ENCODE measurements at places on chromosomes 3 and 15.

- H3K36me3 ChIP-seq = no peaks in the 10 kb centered on the region
- H3K27ac ChIP-seq = no peak overlapping the region
- H3K4me1 ChIP-seq = no peaks in the 10 kb centered on the region
- DNase-seq = no peak
- H3K4me3 ChIP-seq = no peak overlapping the region
- no peaks in the 10 kb centered on the region for H3K27me3 ChIP-seq
Measured at GRCh38 chr15:36777926-36778325, 198.5 kb downstream of the CDIN1 start.

GRCh38 chr15:56244038-56244810 lies 545 bp upstream of the RFX7 start:
- DNase-seq = peak; percentile 36
- peak overlapping the region; percentile 91 for H3K27ac ChIP-seq
- peaks cover 43% of the 10 kb centered on the region for H3K4me1 ChIP-seq
- no peaks in the 10 kb centered on the region for H3K27me3 ChIP-seq

DNA sequence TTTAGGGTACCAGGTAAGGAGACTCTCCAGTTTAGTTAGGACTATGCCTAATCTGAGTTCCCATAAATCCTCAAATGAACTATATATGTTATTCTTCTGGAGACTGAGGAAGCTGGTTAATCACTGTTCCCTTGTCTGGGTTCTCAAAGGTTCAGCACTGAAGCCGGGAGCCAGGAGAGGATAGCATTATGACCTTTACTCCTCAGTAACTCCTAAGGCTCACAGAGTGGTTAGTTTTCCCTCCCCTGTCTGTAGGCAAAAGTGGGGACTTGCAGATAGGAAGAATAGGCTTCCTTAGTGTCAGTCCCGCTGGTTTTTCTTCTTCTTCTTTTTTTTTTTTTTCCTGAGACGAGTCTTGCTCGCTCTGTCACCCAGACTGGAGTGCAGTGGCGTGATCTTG lies 50.4 kb downstream of the CRTC3 start:
- H3K36me3 ChIP-seq = peaks cover 62% of the 10 kb centered on the region
- peaks cover 48% of the 10 kb centered on the region for H3K4me1 ChIP-seq
- H3K27ac ChIP-seq = no peak overlapping the region
- no peak overlapping the region for H3K4me3 ChIP-seq
- no peak for DNase-seq

- DNase-seq = no peak
- no peaks in the 10 kb centered on the region for H3K27me3 ChIP-seq
- no peaks in the 10 kb centered on the region for H3K4me1 ChIP-seq
- H3K27ac ChIP-seq = no peak overlapping the region
Measured at GRCh38 chr3:115113367-115113766, 33.7 kb downstream of the ZBTB20 start.

DNA sequence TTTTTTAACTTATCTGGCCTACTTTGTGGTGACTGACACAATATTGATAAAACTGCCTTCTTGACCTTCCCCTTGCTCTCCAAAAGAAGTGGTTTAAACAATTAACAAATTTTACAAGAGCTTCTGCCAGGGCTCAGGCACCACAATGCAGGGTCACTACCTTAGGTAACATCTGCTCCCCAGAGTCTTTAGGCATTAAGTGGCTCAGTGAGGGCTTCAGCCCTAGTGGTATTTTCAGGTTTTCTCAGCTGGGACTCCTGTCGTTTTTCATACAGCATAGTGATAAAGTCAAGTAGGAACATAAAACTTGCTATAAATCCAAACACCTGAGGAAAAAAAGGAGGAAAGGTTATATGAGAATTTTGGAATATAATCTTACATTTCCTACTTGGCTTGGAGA lies 18.9 kb downstream of the CMTM6 start:
- H3K4me3 ChIP-seq = no peak overlapping the region
- H3K4me1 ChIP-seq = peaks cover 14% of the 10 kb centered on the region
- H3K27ac ChIP-seq = no peak overlapping the region
- peaks cover 80% of the 10 kb centered on the region for H3K36me3 ChIP-seq
- DNase-seq = no peak
- no peaks in the 10 kb centered on the region for H3K27me3 ChIP-seq

GRCh38 chr3:126938520-126939337 lies 44.2 kb upstream of the PLXNA1 start:
- H3K4me3 ChIP-seq = no peak overlapping the region
- no peaks in the 10 kb centered on the region for H3K27me3 ChIP-seq
- H3K4me1 ChIP-seq = peaks cover 15% of the 10 kb centered on the region
- H3K27ac ChIP-seq = no peak overlapping the region
- no peaks in the 10 kb centered on the region for H3K36me3 ChIP-seq

- H3K36me3 ChIP-seq = no peaks in the 10 kb centered on the region
- H3K4me1 ChIP-seq = no peaks in the 10 kb centered on the region
- H3K4me3 ChIP-seq = no peak overlapping the region
- H3K27ac ChIP-seq = no peak overlapping the region
Measured at GRCh38 chr3:46662771-46663551, 30.5 kb downstream of the ALS2CL start.

GRCh38 chr3:62134061-62134496 lies 239.3 kb downstream of the FEZF2 start:
- no peaks in the 10 kb centered on the region for H3K27me3 ChIP-seq
- no peak overlapping the region for H3K4me3 ChIP-seq
- H3K4me1 ChIP-seq = no peaks in the 10 kb centered on the region
- H3K27ac ChIP-seq = no peak overlapping the region
- no peak for DNase-seq

- DNase-seq = no peak
- H3K27ac ChIP-seq = no peak overlapping the region
- H3K4me1 ChIP-seq = no peaks in the 10 kb centered on the region
- no peaks in the 10 kb centered on the region for H3K36me3 ChIP-seq
Measured at GRCh38 chr15:97729270-97729669, 231.2 kb upstream of the ARRDC4 start.

- H3K27me3 ChIP-seq = no peaks in the 10 kb centered on the region
- peaks cover 98% of the 10 kb centered on the region for H3K4me1 ChIP-seq
- DNase-seq = peak; percentile 60
- H3K36me3 ChIP-seq = peaks cover 59% of the 10 kb centered on the region
- peak overlapping the region; percentile 89 for H3K27ac ChIP-seq
Measured at GRCh38 chr15:31357148-31357547, 30.5 kb downstream of the KLF13 start.

DNA sequence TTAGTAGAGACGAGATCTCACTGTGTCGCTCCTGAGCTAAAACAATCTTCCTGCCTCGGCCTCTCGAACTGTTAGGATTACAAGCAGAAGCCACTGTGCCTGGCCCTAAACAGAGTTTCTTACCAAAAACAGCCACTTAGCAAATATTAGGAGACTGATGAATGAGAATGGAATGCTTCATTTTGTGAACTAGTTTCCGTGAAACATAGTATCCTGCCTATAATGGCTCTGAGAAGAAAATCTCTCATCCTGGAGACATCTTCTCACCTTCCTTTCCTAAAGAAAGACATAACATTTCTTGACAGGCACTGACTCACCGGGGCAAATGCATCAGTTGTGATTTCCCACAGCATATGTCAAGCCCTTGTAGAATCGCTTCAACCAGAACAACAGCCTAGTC lies 44.9 kb downstream of the GJD2 start:
- H3K4me3 ChIP-seq = no peak overlapping the region
- no peaks in the 10 kb centered on the region for H3K36me3 ChIP-seq
- H3K27me3 ChIP-seq = peaks cover 48% of the 10 kb centered on the region
- no peak overlapping the region for H3K27ac ChIP-seq
- DNase-seq = no peak
- peaks cover 5% of the 10 kb centered on the region for H3K4me1 ChIP-seq

GRCh38 chr3:37338500-37338899 lies 164.1 kb upstream of the LRRFIP2 start:
- H3K27me3 ChIP-seq = no peaks in the 10 kb centered on the region
- no peak overlapping the region for H3K27ac ChIP-seq
- no peak for DNase-seq
- H3K4me3 ChIP-seq = no peak overlapping the region
- H3K36me3 ChIP-seq = peaks cover 70% of the 10 kb centered on the region

DNA sequence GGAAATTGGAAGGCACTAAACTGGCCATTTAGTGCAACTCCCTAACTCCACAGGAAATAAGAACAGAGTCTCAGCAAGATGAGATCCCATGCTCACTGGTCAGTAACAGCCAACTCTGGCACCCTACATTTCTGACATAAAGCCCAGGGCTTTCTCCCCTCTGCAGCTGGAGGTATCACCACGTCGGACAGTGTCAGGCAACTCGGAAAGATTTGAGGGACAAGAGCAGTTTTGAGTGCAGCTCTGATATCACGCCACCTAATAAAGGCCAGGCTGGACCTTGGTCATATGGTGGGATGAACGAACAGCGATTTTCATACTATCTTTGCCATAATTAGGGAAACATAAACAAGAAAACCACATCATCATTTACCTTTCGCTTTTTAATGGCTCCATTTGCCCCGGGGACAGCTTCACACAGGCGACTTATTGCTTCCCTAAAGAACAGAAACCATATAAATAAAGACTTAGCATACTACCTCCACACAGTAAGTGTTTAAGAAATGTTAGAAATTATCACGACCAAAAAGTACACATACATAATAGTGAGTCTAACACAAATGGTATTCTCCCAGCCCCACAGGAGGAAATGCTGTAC lies 12.5 kb downstream of the EID1 start:
- peaks cover 20% of the 10 kb centered on the region for H3K27me3 ChIP-seq
- no peaks in the 10 kb centered on the region for H3K36me3 ChIP-seq
- no peak for DNase-seq
- H3K27ac ChIP-seq = no peak overlapping the region
- H3K4me3 ChIP-seq = no peak overlapping the region

GRCh38 chr3:170233530-170233929 lies 11.3 kb downstream of the PRKCI start:
- H3K36me3 ChIP-seq = peaks cover 6% of the 10 kb centered on the region
- H3K27me3 ChIP-seq = no peaks in the 10 kb centered on the region
- no peak overlapping the region for H3K4me3 ChIP-seq
- DNase-seq = no peak
- no peak overlapping the region for H3K27ac ChIP-seq
- H3K4me1 ChIP-seq = no peaks in the 10 kb centered on the region

DNA sequence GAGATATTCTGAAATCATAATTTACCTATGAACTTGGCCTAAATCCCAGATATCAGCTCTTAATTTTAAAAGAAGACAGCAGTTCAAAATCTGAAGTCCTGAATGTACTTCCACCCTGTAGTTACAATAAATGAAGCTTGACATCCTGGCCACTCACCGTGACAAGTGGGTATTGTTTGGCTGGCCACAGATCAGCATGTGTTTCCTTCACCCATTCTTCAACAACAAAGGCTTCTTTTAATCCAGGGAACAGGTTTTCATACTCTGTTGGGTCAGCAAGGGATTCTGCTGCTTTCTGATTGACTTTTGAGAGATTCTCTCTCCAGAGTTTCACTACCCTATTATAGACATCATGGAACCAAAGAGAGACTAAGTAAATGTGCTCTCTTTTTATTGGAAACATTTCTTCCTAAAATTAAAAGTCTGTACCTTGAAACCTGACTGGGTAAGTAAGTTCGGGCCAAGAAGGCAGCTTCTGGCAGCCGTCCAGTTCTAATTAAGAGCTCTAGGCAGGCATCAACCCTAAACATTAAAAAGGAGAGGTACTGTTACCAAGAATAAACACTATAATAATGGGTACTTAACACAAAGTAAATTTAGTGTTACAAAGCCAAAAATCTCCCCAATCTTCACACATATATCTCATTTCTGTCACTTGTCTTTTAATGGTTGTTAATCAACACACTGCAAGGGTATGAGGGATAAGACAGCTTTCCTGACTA lies 15.2 kb downstream of the MRPS22 start:
- H3K27ac ChIP-seq = no peak overlapping the region
- H3K4me3 ChIP-seq = no peak overlapping the region
- no peak for DNase-seq
- H3K4me1 ChIP-seq = peaks cover 15% of the 10 kb centered on the region
- H3K36me3 ChIP-seq = peaks cover 84% of the 10 kb centered on the region

GRCh38 chr15:92009162-92009561 lies 155.7 kb downstream of the SLCO3A1 start:
- H3K4me3 ChIP-seq = no peak overlapping the region
- peaks cover 54% of the 10 kb centered on the region for H3K4me1 ChIP-seq

DNA sequence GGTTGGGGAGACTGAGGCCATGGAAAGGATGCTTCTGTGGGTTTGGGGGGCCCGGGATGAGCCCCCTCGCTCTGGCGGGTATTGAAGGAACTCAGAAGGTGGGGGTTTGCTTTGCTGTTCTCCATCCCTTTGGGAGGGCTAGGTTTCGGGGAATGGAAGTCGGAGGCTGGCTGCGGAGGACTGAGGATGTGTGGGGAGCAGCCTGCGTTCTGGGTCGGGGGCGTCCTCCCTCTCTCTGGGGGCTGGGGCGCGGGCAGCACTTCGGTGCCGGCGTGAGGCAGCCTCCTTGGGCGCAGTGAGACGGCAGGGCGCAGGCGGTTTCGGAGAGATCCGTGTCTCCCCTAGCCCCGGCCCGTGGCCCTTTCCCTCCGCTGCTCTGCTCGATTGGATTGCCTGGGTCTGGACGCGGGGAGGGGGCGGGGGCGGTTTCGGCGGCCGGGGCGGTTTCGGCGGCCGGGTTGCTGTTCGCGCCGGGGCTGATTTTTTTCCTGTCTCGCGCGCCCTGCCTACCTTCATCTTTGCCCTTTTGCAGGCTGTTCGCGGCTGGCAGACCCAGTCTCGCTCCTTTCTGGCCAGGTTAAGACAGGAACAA lies 1.4 kb downstream of the PTPRG start:
- peaks cover 12% of the 10 kb centered on the region for H3K4me1 ChIP-seq
- H3K27me3 ChIP-seq = peaks cover 52% of the 10 kb centered on the region
- H3K4me3 ChIP-seq = no peak overlapping the region

DNA sequence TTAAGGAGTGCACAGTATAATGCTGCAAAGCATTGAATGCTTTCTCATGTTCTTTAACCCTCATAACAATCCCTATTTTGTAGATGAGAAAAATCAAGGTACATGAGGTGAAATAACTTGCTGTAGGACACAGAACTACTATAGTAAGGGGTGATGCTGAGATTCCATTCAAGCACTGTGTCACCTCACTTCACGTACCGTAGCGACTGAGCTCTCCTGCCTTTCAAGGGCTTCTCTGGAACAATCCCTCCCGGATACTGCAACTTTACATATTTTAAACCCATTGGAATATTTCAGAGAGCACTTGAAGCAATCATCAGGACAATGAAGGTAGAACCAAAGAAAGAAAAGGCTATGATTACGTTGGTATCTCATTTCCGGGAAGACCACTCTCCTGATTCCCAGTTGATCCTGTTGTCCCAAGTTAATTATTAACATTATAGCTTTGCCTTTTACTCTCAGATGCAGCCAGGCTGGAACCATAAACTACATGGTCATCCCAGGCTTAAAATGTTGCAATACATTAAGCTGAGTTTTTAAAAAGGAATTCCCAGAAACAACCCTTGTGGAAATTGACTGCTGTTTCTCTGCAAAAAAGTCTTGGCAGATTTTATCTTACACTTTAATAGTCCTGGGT lies 252.2 kb upstream of the IGF1R start:
- H3K4me3 ChIP-seq = no peak overlapping the region
- H3K27me3 ChIP-seq = no peaks in the 10 kb centered on the region
- DNase-seq = no peak
- H3K27ac ChIP-seq = no peak overlapping the region
- no peaks in the 10 kb centered on the region for H3K4me1 ChIP-seq
